ENCODE measurements at places on chromosomes 5 and 9.

- no peak for DNase-seq
Observed at GRCh38 chr5:16880547-16880946, 55.5 kb downstream of the MYO10 start.

DNA sequence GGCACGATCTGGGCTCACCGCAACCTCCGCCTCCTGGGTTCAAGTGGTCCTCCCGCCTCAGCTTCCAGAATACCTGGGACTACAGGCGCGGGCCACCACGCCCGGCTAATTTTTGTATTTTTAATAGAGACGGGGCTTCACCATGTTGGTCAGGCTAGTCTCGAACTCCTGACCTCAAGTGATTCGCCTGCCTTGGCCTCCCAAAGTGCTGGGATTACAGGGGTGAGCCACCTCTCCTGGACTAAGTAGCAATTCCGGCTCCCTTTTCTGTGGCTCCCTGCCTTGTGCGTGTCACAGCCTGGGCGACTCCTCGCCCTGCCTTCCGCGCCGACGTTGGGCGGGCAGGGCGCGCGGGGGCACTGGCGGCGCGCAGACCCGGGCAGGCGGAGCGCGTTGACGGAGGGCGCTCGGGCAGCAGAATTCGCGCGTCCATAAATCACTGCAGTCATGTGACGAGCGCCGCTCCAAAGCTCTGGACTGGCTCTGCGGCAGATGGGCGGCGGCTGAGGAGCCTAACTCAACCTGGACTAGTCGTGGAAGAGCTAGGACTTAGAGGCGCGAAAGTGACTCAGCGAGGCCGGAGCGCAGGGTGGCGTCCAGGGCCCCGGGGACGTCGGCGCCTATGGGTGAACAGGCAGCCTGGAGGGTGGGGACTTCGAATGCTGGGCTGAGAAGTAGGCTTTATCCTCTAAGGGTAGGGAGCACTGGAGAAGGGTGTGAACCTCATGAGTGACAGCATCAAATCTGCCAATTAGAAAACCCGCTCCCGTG lies 1.4 kb upstream of the CIZ1 start:
- peak; percentile 89 for DNase-seq

GRCh38 chr5:77984587-77984986 lies 208.4 kb upstream of the TBCA start:
- DNase-seq = no peak

GRCh38 chr5:166031926-166032325 lies 2259.5 kb upstream of the WWC1 start:
- DNase-seq = no peak

- DNase-seq = no peak
Observed at GRCh38 chr9:26169708-26170107, 491.5 kb upstream of the TUSC1 start.

- peak; percentile 53 for DNase-seq
Observed at GRCh38 chr9:114216081-114216480, 60.7 kb downstream of the COL27A1 start.

- DNase-seq = no peak
Observed at GRCh38 chr9:72399391-72399790, 34.4 kb upstream of the ZFAND5 start.

DNA sequence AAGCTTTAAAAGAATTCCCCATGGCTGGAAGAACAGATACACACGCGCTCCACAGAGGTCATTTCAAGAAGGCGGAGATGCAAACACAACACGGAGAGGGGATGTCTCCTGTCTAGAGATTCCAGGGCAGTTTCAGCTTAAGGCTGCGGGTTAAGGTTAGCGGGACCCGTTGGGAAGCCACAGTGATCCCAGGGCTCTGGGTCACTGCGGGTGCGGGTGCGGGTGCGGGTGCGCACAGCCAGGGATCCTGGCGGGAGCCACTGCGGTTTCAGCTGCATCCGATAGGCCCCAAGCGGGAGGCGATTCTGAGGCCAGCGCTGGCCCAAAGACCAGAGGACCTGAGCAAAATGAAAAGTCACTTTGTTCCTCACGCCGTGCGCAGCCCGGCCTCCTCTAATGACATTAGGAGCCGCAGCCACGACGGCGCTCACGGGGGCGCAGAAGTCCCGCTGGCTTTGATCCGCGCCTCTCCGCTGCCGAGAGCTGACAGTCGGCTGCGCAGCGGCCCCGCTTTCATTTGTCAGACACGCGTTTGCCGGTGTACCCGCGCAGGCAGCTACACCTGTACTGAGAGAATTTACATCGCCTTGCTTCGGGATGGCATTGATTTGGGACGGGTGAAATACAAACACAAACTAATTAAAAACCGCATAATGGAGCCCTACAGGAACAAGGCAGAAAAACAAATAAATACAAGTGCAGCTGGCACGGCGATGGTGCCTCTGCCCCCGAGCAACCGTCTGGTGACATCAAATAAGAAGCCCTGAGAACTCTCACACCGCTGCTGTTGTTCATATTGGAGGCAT lies 5.3 kb upstream of the IRX1 start:
- DNase-seq = no peak

DNA sequence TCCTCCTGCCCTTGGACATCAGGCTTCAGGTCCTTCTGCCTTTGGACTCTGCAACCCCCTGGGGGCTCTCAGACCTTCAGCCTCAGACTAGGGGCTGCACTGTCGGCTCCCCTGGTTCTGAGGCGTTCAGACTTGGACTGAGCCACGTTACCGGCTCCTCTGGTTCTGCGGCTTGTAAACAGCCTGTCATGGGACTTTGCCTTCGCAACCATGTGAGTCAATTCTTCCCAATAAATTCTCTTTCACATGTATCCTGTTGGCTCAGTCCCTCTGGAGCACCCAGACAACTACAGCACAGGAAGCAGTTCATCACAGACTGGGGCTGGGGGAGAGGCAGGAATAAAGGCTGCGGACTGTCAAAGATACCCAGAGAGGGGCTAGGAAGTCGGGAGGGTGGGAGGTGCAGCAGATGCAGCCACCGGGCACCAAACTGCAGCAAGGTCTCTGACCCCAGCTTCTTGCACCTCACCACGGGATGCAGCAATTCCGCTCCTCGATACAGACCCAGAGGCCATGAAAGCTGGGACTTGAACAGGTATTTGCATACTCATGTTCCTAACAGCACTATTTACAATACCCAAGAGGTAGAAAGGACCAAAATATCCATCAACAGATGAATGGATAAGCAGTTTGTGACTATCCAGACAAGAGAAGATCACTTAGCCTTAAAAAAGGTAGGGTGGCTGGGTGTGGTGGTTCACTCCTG lies 100.8 kb downstream of the COL23A1 start:
- no peak for DNase-seq

- DNase-seq = peak; percentile 10
Observed at GRCh38 chr5:93874491-93874890, 133.1 kb upstream of the POU5F2 start.

- peak; percentile 42 for DNase-seq
Observed at GRCh38 chr5:115850744-115851416, 9.1 kb downstream of the AP3S1 start.

DNA sequence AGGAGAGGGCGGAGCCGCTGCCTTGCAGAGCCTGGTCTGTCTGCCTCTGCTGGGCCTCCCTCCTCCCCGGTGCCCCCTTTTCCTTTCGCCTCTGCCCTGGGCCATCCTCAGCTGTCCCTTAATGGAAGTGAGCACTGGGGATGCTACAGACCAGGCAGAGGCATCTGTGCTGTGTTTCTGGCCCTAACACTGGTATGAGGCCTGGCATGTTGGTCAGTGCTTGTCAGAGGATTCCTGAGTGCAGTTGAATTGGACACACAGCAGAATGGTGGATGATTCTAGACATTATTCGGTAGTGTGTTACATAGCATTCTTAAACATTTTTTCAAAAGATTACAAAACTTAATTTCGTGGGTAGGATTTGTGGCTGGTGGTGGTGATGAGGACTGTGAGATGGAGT lies 88.6 kb downstream of the EHMT1 start:
- DNase-seq = no peak

- DNase-seq = no peak
Observed at GRCh38 chr5:63794296-63794695, 167.9 kb downstream of the HTR1A start.

GRCh38 chr9:79641070-79641469 lies 69.3 kb downstream of the TLE4 start:
- no peak for DNase-seq

GRCh38 chr9:69412741-69413150 lies 87.7 kb downstream of the ENTREP1 start:
- DNase-seq = peak; percentile 41

- DNase-seq = no peak
Observed at GRCh38 chr9:4764033-4764432, 23.0 kb upstream of the AK3 start.

DNA sequence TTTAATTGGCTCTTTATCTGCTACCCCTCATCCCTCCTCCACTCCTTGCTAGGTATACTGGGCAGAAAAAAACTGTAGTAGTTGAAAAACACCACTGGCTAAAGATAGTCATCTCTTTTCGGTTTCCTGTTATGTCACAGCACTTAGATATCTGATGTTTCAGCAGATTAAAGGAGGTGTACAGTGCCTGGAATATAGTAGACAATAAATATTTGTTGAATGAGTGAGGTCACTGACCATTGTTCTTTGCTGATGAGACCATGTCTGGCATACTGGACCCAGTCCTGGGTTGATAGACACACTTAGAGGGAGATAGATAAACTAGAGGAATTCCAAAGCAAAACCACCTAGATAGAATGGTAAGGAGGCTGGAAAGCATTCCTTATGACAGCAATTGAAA lies 3.2 kb downstream of the GRPEL2 start:
- no peak for DNase-seq

GRCh38 chr5:50727149-50727496 lies 60.7 kb downstream of the PARP8 start:
- peak; percentile 7 for DNase-seq

GRCh38 chr9:450561-450960 lies 235.9 kb downstream of the DOCK8 start:
- peak; percentile 79 for DNase-seq

DNA sequence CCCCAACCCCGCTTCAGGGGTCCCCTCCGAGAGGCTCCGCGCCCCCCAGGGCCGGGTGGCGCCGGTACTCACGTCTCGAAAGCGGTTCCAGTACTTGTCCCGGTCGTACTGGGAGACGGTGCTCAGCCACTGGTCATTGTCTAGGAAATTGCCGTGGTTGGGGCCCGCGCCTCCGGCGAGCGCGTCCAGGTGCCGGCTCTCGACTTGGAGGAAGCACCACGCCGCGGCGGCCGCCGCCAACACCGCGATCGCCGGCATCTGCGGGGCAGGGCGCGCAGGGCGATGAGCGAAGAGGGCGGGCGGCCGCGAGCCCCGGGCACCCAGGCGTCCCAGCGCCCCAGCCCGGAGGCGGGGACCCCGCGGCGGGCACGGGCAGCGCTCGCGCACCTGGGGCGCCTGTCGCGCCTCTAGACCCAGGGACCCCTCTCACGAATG lies 808 bp downstream of the SPOCK1 start:
- DNase-seq = no peak

- DNase-seq = no peak
Observed at GRCh38 chr5:63154476-63155309, 576.1 kb downstream of the LRRC70 start.

DNA sequence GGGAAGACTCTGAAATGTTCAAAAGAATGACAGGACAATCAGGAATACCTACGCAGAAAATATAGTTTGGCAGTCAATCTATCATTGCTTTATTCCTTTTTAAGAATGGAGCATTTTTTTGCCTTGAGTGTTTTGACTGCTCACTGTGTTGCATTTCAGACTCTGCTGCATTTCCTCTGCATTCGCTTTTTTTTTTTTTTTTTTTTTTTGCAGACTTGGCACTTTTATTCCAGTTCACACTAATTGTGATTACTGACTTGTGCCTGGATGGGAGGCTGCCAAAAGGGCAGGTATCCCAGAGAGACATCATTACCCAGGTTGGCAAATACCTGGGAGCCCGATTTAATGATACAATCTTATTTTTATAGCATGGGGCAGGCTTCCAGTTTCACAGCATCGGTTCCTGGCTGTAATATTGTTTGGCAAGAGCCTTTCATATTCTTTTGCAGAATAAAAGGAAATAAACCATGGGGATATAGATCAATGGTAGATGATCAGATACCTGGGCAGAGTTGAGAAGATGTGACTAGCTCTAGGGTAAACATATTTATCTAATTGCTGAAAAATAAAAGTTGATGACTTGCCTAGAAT lies 1132.6 kb downstream of the MAT2B start:
- DNase-seq = no peak

- DNase-seq = peak; percentile 96
Observed at GRCh38 chr5:34734326-34734725, 78.2 kb downstream of the RAI14 start.

DNA sequence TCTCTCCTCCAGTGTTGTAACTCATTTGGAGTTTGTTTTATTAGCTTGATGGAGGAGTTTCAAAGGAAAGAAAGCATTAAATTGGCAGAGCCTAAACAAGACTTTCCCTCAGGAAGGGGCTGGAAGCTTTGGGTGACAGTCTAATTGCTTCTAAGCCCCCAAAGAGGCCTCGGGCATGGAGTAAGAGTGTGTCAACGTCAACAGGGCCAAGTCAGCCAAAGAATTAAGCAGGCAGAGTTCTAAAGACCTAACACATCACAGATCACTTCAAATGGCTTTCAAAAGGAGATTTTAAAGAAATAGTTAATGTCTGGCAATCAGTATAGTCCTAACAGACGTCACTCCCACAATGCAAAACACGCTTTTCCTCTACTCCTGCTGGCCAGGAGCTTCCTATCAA lies 234.5 kb downstream of the EFNA5 start:
- no peak for DNase-seq

- no peak for DNase-seq
Observed at GRCh38 chr9:30522061-30522460, 1862.4 kb upstream of the ACO1 start.

DNA sequence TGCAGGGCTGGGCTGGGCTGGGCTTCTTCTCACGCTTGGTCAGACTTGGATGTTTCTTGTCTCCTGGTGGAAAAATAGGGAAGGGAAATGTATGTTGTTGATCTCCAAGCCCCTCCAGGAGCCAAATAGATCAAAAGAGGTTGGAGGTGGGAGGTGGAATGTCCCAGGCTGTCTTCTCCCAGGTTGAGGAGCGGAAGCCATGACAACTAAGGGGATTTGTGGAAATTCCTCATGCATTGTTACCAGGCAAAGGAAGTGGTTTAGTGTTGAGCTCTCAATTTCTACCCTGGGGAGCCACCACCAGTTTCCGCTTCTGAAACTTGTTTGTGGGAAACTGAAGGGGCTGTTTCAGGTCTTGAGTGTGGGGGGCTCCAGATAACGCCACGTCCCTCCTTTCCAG lies 79.0 kb downstream of the SPRY4 start:
- DNase-seq = no peak

DNA sequence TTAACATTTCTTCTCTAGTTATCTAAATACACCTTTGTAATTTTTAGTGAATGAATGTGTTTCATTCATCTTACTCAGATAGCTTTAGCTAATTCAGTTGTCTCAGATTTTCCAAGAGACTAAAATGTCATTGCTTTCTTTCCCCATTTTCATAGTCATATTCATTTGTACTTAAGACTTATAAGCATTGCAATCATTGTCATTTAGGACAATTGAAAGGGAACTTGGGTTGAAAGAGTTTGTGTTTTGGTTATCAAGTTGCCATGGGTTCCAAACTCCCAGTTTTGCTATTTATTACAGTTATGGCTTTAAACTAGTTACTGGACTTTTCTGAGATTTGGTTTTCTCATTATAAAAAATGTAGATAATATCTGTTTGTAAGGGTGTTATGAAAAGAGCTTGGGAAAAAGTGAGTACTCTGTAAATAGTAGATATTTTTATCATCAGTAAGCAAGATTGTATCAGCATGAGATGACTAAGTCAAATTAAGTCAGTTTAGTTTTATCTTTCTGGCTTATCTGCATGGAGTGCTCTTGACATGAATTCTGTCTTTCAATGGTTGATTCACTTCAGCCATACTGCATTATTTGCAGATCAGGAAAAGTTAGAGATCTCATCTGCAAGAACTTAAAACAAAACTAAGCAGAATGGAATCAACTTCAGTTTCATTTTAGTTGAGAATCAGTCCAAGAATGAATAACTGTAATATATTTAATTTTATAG lies 107.5 kb downstream of the PBX3 start:
- DNase-seq = peak; percentile 78

All from amniotic epithelial cell (primary cell).